Activated naive CD4-positive, alpha-beta T cell treated with Interleukin-2 at 50 U/mL for 16 hours (primary cell): ENCODE measurements at places on chromosomes 12 and 14.

DNA sequence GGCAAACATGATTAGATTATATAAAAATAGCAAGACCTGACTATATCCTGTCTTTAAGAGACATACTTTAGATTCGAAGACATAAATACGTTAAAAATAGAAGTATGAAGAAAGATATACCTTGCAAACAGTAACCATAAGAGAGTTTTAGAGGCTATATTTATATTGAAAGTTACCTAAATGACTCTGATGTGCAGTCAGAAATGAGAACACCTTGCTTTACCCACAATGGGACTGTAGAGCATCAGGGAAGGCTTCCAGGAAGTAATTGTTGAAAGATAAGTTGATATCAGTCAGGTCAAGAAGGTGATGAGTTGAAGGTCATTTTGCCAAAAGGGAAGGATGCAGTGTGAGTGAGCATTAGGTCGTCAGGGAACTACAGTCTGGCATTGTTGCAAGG lies 110.2 kb downstream of the NEDD1 start:
- DNase-seq: no peak

DNA sequence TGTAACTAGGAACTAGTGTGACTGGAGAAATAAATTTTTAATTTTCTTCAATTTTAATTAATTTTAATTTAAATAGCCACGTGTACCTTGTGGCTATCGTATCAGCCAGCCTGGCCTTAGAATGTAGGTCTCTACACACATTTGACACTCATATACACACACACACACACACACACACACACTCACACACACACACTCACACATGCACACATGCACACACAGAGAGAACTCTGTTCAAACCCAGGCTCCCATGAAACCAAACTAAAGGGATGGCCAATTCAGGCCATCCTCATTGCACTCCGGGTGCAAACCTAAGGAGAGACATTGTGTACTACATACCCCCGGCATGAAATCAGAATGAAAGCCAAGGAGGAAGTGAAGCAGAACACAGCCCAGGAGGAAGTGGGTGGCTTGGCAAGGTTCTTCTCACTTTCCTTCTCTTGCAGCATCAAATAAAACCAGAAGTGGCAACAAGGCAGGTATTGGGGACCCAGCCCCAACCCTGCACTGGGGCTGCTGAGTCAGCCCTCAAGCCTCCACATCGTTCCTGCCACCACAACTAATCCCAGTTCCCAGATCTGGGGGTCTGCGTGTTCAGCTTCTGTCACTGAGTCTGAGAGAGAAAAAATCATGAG lies 26.2 kb upstream of the CHPT1 start:
- no peak for DNase-seq

GRCh38 chr12:117190210-117190781 lies at the start of gene FBXO21:
Gene FBXO21, minus strand, starts transcription at chr12:117190470. Its CDS starts 14 bp downstream, at chr12:117190456.
- peak; percentile 94 for DNase-seq

DNA sequence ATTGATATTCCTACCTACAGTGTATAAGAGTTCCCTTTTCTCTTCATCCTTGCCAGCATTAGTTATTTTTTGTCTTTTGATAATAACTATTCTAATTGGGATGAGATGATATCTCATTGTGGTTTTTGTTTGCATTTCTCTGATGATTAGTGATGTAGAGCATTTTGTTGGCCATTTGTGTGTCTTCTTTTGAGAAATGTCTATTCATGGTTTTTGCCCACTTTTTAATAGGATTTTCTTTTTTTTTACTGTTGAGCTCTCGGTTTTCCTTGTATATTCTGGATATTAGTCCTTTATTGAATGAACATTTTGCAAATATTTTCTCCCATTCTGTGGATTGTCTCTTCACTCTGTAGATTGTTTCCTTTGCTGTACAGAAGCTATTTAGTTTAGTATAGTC lies 79.6 kb upstream of the AMIGO2 start:
- DNase-seq: no peak

GRCh38 chr14:99035712-99036610 lies 236.0 kb downstream of the BCL11B start:
- DNase-seq: no peak

DNA sequence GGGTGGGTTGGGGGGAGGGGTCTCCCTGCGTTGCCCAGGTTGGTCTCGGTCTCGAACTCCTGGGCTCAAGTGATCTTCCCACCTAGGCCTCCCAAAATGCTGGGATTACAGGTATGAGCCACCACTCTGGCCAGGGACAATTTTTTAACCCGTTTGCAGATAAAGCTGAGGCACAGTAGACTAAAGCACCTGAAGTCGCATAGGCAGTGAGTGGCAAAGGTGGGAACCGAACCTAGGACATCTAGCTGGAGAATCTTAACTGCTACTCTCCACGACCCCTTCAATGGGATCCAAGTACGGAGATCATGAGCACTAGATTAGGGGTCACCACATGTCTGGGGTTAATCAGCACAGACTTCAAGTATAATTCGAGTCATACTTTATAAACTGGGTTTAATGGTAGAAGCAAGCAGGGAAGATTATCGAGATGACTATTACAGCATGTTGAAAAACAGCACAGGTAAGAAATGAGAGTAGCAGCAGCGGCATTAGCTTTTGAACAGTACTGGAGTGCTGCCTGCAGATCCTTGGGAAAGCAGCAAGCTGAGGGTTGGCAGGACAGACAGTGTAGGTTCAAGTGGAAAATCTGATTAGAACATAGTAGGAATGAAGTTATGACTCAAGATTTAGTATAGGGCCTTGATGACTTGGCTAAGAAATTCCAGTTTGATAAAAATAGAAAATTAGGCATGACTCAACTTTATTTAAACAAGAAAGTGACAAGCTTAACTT lies 23.9 kb downstream of the NID2 start:
- no peak for DNase-seq

DNA sequence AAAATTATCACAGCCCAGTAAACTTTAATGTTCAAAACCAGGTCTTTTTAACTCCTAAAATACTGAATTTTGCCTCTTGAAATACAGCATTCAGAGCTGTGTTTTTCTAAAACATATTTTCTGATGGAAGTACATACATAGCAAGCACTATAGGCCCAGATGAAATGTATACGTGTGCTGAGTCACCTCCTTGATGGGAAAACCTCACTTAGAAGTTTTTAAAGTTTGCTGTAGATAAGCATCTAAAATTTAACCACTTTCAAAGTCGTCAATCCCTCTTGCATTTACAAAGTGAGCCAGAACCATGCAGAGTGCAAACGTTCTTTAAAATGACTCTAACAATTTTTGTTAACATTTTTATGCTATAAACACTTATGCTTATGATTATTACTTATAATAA lies 618.8 kb downstream of the RPS29 start:
- no peak for DNase-seq
